ENCODE measurements at places on chromosomes 16 and 17.

- DNase-seq = no peak
These were observed 689.5 kb upstream of the RBFOX1 start for GRCh38 chr16:6643080-6643686.

- no peak for DNase-seq
These were observed 55.7 kb downstream of the WSB1 start for GRCh38 chr17:27349540-27350021.

DNA sequence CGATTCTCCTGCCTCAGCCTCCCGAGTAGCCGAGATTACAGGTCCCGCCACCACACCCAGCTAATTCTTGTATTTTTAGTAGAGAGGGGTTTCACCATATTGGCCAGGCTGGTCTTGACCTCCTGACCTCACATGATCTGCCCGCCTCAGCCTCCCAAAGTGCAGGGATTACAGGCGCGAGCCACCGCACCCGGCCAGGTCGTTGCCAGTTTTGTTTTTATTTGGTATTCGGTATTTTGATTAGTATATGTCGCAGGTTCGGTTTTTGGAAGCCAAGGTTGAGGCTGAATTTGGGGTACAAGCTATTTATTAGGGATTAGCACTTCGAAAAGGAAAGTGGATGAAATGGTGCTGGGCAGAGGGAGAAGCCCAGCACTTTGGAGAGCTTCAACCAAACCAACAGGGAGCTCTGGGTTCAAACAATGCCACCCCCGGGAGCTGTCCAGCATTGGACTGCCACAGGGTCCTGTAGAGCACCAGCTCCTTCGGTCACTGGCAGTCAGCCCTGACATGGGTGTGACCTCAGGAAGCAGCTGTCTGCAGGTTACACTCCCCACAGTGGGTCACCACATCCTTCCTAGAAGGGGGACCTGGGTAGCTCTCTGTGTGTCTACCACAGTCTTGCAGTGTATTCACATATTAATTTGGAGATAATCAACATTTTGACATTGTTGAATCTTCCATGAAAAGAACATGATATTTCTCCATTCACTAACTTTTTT lies 1.5 kb upstream of the CLEC10A start:
- no peak for DNase-seq

GRCh38 chr17:65967372-65967771 lies 224.6 kb downstream of the CEP112 start:
- no peak for DNase-seq

- DNase-seq = no peak
These were observed 12.9 kb downstream of the KRT39 start for GRCh38 chr17:40953881-40954280.

GRCh38 chr16:82138478-82139285 lies 31.3 kb downstream of the MPHOSPH6 start:
- DNase-seq = no peak

DNA sequence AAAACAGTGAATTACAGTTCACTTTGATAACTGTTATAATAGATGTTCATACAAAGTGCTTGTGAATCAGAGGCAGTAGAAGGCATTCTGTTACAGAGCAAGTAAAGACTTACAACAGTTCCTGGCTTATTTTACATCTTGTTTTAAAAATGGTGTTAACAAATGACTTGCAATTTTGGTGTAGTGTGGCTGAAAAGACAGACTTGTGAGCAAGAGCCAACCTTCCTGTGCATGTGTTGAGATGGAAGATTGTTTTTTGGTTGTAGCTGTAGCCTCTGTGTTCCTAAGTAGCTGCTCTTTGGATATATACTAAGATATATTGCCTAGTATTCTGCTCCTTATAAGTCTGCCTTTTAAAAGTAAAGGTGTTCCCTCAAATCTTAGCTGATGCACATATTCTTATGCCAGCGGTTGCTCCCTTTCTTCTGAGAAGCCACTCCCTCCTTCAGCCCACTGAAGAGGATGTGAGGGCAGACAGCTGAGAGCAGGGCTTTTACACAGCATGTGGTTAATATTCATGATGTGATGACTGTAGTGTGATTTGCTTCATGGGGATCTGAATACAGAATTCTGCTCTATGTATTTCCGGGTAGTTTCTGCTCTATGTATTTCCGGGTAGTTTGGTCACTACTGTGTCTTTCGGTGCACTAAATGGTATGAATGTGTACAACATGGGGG lies 182.3 kb downstream of the PHKB start:
- DNase-seq = no peak

- DNase-seq = no peak
These were observed 9.5 kb upstream of the DHRS13 start for GRCh38 chr17:28912281-28912937.

GRCh38 chr16:88376835-88377726 lies 5.7 kb upstream of the ZNF469 start:
- DNase-seq = no peak

DNA sequence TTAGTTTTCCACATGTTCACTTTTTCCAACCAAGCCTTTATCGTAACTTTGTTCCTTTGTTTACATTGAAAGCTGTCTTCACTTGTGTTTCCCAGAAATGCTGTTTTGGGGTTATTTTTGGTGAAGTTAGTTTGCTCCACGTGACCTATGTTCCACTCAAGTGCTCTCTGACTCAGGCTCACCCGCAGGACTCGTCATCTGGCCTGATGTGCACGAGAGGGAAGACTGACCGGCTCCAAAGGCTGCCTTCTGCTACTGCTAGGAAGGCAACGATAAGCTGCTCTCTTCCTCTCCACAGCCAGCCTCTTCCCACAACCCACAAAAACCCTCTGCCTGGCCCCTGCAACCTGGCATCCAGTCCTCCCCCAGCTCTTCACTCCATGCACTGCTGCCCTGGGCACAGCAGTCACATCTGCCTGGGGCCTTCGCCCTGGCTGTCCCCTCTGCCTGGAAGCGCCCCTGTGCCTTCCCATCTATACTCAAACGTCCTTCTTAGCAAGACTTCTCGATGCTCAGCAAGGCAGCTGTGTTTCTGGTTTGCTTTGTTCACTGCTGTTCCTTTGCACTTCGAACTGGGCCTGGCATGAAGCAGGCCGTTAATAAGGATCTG lies 28.0 kb downstream of the ZCCHC14 start:
- DNase-seq = peak; percentile 40

GRCh38 chr17:2462481-2462880 lies 49.2 kb downstream of the METTL16 start:
- no peak for DNase-seq

GRCh38 chr17:33438578-33438977 lies 145.5 kb upstream of the ASIC2 start:
- no peak for DNase-seq

- no peak for DNase-seq
These were observed 19.5 kb upstream of the MSI2 start for GRCh38 chr17:57236686-57237299.

GRCh38 chr17:44536090-44536953 lies 21.0 kb upstream of the FZD2 start:
- DNase-seq = no peak

GRCh38 chr17:58412961-58413586 lies 4.3 kb downstream of the RNF43 start:
- no peak for DNase-seq

- DNase-seq = no peak
These were observed 42.1 kb upstream of the SSTR5 start for GRCh38 chr16:1030473-1030901.

DNA sequence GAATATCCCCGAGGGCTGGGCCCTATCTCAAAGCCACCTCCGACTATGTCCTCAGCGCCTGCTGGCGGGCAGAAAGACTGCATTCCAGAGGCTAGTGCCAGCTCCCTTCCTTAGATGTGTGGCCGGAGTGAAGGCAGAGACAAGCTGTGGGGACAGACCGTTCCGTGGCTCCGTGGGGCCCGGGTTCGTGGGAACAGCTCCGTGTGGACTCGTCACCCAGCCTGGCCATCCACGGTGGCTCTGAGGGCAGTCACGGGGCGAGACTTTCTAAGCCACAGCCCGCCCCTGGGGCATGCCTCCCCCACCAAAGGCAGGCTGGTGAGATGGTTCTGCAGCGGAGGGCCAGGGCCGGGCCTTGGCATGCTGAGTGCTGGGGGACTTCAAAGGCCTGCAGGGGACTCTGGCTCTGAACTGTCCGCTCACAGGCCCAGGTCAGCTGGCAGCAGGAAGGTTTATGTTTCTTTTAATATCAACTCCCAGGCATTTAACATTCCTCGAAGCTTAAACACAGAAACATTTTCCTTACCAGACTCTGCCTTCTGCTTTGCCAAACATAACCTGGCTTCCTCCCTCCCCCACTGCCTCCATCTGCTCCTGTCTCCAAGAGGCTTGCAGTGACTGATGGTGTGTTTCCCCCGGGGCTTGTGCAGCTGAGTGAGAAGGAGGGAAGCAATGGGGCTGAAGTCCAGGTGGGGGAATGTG lies 50.4 kb downstream of the TIMM22 start:
- no peak for DNase-seq

DNA sequence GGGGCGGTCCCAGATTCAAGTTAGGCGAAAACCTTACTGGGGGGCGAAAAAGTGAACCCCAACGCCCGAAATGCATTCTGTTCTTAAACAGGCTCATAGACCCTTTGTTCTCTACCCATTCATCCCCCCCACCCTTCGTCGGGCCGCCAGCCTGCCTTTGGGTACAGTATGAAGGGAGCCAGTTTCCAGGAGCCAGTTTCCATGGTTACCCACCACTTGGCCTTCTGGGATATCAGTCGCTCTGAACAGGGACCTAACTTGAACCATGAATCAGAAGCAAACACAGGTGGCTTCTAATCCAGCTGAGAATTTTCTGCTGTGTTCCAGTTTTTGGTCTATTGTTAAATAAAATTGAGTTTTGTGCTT lies 532 bp downstream of the DHX40 start:
- DNase-seq = peak; percentile 60

DNA sequence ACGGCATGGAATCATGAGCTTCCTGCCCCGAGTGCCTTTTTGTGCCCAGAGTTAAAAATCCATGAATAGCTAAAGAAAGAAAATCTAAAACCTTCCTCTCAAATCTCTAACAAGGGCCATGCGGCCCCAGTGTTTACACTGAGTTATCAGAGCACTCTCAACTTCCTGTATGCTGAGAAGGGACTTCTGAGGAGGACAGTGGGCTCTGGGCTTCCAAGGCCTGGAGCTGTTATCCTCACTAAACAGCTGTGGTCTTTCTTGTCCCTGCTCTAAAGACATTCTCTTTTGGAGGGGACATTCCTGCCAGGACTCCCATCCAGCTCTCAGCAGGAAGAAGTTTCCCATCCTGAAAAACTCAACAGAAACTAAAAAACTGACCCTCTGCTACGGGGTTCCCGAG lies 135.6 kb downstream of the AATF start:
- DNase-seq = no peak

- no peak for DNase-seq
These were observed 19.4 kb upstream of the WDR45B start for GRCh38 chr17:82667668-82668000.

DNA sequence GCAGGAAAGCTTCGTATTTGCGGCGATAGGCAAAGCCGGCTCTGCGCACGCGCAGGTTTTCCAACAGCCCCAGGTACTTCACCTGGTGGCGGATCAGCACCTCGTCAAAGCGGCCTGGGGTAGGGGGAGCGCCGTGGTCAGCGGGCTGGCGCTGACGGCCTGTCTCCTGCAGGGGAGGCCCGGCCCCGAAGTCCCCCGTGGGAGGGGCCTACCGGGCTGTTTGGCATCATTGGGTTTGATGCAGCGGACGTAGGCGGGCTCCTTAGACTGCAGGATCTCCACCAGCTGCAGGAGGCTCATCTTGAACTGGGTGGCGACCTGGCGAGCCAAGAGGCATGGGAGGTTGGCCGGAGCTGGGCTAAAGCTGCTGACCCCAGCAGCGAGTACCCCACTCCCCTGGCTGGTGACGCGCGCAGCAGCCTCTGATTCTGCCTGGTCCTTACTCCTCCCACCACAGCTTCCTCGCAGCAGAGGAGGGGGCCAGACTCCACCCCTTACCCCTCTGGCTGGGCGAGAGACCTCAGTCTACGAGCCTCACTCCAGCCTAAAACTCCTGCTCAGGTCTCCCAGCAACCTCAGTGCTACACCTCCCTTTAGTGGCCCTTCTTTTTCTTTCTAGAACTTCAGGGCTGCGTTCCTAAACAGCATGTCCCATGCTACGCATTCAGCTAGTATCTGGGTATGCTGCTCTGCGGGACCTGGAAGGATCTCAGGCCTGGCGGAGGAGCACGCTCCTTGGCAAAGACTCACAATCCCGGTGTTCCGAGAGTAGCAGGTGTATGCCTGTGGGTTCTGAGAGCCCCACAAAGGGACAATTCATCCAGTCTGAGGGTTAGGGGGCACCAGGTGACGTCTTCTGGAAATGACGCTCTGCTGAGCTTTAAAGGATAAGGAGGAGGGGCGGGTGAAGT lies 16.1 kb upstream of the CRK start:
- no peak for DNase-seq

DNA sequence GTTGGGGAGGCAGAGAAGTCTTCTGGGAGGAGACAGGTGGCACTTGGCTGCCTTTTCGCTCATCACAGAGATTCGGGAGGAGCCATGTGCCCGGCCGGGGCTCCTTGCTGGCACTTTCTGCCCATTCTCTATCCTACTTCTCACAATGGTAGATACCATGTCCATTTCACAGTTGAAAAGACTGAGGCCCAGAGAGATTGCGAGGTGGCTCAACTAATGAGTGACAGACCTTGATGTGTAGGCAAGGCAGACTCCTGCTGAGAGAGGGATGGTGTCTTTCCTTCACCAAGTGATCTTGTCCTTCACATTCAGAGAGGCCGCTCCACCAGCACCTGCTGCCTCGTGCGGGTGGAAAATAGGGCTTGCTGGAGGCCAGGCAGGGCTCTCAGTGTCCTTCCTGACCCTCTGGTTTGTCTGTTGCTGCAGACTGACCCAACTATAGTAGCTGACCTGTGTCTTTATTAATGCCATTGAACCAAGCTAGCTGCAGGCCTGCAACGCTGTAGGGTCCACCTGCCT lies 42.1 kb downstream of the MPRIP start:
- no peak for DNase-seq

DNA sequence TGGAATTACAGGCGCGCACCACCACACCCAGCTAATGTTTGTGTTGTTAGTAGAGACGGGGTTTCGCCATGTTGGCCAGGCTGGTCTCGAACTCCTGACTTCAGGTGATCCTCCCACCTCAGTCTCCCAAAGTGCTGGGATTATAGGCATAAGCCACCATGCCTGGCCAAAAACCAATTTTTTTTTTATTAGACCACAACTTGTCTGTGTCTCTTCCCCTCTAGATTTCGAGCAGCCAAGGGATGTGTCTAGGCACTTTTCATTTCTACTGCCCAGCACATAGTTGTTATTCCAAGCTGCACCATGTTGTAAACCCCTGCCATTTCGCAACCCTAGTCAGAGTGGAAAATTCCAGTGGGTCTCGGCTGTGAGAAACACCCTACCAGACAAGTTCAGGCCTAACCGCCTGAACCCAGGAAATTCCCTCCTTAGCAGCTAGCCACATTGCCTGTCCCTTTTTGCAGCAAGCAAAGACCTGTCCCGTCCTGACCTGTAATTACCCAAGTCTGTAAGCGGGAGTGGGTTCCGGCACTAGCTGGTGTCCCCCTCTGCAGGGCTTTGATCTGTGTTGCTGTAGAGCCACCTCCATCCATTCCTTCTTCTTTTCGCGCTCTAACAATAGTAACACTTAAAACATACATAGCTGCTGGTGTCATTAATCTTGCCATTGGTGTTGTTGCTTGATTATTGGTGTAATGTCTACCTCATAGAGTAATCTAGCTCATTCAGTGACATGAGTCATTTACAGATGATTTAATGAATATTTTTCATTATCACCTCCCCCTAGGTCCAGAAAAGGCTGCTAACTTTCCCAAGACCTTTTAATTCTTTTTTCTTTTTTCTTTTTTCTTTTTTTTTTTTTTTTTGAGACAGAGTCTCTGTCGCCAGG lies 77.3 kb upstream of the ATF7IP2 start:
- no peak for DNase-seq

GRCh38 chr17:44829523-44830358 lies at the start of gene GJC1:
Gene GJC1 (minus strand): TSS chr17:44830287. CDS start chr17:44805817, 24,470 bp downstream.
- peak; percentile 37 for DNase-seq

- DNase-seq = peak; percentile 56
These were observed 1.1 kb downstream of the CHRNE start for GRCh38 chr17:4901648-4902344.

- DNase-seq = no peak
These were observed 168.9 kb downstream of the COPRS start for GRCh38 chr17:31690151-31690551.

All from activated T-cell treated with anti-CD3 and anti-CD28 coated beads, Interleukin-2, amount 50 U/mL, for 1 hour (primary cell).